ENCODE measurements at places on chromosomes 16 and 17.

GRCh38 chr16:86374603-86375130, 135.7 kb upstream of the FOXF1 start:
- no peak for DNase-seq

GRCh38 chr16:78505544-78506366, 406.3 kb downstream of the WWOX start:
- DNase-seq = no peak

DNA sequence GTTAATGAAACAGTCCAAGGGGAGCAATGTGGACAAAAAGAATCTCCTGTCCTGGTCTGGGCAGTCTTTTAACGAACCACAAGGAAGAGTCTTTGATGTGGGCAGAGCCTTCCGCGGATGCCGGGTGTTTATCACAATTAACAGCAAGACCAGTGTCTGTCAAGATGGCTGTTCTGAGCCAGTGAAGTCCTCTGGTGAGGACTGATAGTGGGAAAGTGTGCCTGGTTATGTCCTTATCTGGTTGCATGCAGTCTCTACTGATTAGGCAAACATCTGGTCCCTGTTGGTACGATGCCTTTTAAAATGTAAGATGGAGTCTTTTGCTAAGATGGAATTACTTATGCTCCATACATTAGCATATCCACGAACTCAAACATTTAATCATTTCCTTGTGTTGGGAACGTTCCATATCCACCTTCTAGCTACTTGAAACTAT, 88.5 kb downstream of the ZNF18 start:
- DNase-seq = no peak

- no peak for DNase-seq
Measured at GRCh38 chr16:61834082-61834481, 202.2 kb downstream of the CDH8 start.

GRCh38 chr17:48745381-48746275, 17.1 kb upstream of the HOXB13 start:
- no peak for DNase-seq

DNA sequence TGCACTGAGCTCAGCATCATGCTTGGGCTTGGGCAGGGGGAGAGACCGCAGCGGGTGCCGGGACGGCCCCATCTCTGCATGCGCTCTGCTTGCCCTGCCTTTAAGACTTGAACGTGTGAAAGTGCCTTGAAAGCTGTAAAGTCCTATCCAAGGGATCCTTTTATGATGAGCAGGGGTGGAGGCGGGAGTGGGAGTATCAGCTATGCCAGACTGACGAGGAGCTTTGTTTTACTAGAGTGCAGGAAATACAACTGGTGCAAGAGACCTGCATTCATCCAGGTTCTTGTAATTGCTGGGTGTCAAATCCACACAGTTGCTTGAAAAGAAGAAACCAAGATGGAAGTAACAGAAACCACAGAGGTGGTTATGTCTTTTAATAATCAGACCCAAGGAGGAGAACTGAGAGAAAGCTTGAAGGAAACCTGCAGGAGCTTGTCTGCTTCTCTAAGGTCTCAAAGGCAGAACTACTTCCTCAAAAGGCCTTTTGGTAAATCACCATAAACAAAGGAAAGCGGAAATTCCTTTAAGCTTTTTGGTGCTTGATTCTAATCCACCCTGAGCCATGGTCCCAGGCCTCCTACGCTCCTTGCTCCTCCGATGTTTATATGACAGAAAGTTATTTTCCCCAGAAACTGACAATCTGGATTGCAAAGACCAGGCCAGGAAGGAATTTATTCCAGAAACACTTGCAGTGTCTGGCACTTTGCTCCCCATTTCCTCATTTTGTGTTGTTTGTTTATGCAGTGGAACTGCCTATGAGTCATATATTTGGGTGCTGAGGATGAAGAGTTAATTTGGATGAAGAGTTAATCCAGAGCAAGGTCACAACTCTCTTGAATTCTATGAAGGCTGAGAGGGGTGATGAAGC, 51.3 kb upstream of the FBXO47 start:
- no peak for DNase-seq

- DNase-seq = no peak
Measured at GRCh38 chr17:6592173-6592572, 35.8 kb upstream of the PITPNM3 start.

DNA sequence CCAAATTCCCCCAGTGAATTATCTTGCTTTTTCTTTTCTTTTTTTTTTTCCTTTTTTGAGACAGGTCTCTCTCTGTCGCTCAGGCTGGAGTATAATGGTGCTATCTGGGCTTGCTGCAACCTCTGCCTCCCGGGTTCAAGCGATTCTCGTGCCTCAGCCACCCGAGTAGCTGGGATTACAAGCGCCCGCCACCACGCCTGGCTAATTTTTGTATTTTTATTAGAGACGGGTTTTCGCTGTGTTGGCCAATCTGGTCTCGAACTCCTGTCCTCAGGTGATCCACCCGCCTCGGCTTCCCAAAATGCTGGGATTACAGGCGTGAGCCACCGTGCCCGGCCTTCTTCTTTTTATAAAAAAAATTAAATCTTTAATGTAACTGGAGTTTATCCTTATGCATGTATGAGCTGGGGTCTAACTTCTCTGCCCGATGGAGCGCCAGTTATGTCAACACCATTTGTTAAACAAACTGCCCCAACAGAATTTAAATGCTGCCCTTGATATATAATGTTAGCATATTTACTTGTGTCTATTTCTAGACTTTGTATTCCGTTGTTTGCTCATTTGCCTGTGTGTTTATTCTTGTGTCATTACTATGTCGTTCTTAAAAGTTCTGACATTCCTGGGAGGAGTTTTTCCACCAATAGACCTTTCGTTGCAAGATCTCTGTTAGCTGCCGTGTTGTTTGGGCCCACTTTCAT, 535 bp upstream of the AURKB start:
- no peak for DNase-seq

- DNase-seq = no peak
Measured at GRCh38 chr17:13919818-13920217, 149.5 kb upstream of the COX10 start.

GRCh38 chr16:65119901-65120401, 1.9 kb downstream of the CDH11 start:
- DNase-seq = no peak

Measured in NT2/D1 (cell line).